ENCODE measurements at places on chromosomes 6 and 20.

DNA sequence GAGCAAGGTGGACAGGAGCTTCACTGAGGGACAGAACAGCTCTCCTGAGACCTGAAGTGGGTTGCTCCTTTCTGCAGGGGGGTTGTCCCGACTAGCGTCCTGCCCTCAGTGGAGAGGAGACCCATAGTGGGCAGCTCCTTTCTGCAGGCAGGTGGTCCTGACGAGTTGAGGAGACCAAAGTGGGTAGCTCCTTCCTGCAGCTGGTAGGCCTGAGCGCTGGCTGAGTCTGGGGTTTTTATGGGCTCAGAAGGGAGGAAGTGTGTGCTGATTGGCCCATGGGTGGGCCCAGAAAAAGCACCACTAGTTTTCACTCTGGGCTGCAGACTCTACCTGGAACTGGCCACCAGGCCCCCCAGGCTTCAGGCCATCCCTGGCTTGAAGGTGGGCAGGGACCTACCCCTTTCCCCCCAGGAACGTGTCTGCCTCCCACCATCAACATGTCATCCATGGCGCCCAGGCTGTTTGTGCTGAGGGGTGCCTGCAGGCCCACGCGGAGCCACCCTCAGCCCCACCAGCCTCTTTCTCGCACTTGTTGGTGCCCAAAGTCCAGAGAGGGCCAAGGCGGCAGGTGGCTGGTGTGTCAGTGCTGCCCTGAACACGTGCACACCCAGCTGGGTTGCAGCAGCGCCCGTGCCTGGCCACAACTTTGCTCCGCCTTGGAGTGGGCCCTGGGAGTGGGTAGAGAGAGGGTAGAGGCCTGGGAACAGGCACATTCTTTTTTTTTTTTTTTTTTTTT is 1.6 kb upstream of the DEK start:
- DNase-seq, result no peak

GRCh38 chr20:45355209-45356084 is 7.2 kb upstream of the SDC4 start:
- no peak for DNase-seq

- DNase-seq, result no peak
These were observed 50.2 kb downstream of the IYD start for GRCh38 chr6:150418827-150419594.

DNA sequence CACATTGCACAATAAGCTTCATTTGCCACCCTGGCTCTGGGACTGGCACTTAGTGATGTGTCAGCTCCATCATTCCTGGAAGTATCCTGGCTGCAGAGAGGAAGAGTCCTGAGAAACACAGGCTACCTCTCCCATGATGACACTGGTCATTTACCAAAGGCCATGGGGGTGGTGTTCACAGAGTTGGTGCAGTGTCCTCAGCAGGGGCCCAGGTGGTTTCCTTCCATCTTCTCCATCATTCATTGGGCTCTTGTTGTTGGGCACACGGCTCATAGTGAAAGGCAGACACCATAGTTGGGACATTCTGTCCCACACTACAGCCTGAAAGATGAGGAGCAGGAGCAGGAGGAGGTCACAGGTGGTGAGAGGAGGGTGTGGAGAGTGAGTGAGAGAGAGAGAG is 15.8 kb upstream of the CST1 start:
- no peak for DNase-seq

GRCh38 chr6:72933233-72933632 is 292.1 kb downstream of the KHDC1L start:
- no peak for DNase-seq

DNA sequence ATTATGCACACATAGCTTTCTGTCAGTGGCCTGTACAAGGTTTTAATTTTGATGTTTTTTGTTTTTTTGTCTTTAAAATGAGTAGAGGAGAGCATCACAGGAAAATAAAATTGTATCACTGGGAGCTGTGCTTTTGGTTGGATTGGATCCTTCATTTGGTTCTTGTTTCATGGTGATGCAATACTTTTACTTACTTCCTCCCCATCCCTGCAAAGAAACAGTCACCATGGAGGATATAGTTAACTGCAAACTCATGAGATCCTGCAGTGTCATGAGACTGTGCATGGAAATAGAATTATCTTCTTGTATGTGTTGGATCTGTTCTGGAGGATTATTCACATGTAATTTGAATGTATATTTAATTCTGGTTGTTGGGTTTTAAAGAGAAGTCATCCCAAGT is 122.3 kb downstream of the JARID2 start:
- no peak for DNase-seq

DNA sequence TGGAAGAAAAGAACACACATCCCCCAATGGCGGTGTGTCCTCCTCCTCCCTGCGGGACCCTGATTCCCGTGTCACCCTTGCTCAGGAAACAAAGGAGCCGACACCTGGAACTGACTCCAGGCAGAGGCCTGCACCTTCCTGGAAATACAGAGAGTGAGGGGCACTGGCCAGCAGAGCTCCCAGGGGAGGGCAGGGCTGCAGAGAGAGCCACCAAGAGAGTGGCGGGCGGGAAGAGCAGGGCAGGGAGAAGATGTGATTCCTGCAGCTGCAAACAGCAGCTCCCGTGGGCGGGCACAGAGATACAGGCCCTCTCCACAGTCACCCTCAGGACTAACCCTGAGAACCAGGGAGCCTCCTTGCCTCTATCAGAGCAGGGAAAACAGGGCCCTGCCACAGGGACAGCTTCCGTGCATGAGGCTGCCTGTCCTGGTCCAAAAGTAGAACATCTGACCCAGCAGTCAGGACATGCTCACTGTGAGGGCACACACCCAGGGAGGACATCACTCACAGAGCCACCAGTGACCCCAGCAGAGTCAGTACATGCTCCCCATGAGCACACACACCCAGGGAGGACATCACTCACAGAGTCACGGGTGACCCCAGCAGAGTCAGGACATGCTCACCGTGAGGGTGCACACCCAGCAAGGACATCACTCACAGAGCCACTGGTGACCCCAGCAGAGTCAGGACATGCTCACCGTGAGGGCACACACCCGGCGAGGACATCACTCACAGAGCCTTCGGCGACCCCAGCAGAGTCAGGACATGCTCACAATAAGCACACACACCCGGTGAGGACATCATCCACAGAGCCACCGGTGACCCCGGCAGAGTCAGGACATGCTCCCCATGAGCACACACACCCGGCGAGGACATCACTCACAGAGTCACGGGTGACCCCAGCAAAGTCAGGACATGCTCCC is 193.1 kb downstream of the DLL1 start:
- no peak for DNase-seq

DNA sequence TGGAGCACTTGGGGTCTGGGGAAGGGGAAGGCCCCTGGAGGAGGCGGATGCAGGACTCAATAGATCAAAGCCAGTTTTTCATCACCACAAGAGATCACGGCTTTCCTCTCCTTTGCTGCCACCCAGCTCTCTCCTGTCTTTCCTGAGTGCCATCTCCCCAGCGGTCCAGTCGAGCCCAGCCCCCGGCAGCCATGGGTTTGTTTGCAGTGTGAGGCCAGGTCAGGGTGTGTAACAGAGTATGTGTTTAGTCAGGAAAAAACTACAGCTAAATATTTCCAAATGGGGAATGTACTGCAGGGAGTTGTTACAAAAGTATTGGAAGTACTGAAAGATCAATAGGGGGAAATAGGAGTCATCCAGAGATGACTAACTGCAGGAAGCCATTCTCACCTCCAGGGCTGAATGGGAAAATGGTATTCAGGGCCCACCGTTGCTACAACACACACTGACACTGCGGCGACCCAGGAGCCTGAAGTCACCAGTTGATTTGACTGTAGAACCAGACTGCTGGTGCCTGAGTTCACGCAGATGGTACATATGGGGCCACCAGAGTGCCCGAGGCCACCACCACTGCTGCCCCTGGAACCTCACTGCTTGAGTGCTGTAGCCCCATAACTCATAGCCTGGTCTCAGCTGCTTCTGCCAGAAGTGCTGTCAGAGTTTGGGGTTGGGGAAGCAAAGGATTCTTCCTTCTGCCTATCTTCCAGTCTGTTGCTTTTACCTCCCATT is 23.6 kb upstream of the FANCE start:
- no peak for DNase-seq

GRCh38 chr6:38192011-38192410 is 372.5 kb downstream of the ZFAND3 start:
- DNase-seq, result no peak

DNA sequence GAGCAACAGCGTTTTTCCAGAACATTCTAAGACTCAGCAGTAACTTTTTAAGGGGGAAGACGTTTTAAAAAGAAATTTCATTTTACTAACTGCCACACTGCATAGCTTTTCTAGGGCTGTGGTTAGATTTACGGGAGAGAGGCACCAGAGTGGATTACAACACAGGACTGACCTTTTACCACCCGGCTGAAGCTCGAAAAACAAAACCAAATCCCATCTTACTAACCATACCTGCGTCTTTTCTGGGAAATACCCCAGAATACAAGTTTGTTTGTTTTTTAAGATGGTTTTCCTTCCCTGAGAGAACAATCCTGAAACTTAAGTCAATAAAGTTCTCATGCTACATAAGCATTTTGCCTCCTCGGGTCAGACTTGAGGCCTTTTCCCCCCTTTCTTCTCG is 209.3 kb upstream of the SOX4 start:
- DNase-seq, result no peak

GRCh38 chr6:100693249-100693927 is 187.7 kb downstream of the ASCC3 start:
- no peak for DNase-seq

- no peak for DNase-seq
These were observed 52.5 kb downstream of the ALDH5A1 start for GRCh38 chr6:24547243-24547642.

DNA sequence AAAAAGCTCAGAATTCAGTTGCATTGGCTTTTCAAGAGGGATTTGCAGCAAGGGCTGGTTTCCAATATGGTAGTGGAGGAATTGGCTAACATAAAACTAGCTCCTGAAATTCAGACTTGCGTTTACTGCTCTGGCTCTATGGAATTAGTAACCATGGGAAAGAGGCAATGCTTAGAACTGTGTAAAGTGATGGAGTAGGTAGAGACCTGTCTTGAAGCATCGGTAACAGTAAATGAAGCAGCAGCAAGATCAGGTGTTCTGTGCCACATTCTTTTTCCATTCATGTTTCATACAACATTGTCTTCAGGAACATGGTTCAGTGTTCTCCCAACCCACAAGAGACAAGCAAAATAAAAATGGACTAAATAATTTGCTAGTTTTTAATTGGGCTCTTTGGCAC is 6.5 kb downstream of the IRF4 start:
- DNase-seq, result no peak

DNA sequence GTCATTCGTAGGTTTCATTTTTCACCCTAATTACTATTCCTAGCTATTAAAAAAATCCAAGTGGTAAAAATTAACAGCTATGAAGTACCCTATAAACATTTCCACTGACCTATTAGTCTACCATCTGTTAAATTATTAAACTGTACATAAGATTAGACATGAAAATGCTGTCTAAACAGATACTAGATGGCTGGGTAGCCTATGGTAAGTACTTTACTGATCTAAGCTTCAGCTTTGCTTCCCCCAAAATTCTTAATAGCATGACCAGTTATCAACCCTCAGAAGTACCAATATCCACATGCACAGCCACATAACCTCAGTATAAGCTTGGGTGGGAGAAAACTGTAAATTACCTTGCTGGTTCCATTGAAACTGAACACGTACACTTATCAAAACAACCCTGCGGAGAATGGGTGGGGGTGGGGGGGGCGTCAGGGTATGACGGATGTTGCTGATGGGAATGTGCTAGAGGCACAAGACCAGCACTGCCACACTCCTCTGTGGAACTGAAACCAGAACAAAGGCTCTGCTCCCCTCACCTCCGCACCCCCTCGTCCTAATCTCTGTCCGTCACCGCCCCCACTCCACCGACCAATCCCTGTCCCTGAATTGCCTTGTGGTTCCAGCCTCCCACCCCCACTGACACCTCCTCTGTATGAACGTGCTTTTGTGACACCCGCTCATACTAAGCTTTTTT is 45.3 kb downstream of the B4GALT5 start:
- DNase-seq, result no peak

- DNase-seq, result peak; percentile 29
These were observed 438.4 kb upstream of the SPTLC3 start for GRCh38 chr20:12570371-12570770.

- no peak for DNase-seq
These were observed 141.3 kb downstream of the TAF4 start for GRCh38 chr20:61924211-61924857.

- DNase-seq, result no peak
These were observed 96.2 kb downstream of the RPP40 start for GRCh38 chr6:4907602-4908001.

- DNase-seq, result no peak
These were observed 73.3 kb downstream of the ADGRG6 start for GRCh38 chr6:142374965-142375733.

- no peak for DNase-seq
These were observed 51.1 kb downstream of the MYLIP start for GRCh38 chr6:16179970-16180431.

- DNase-seq, result no peak
These were observed 15.4 kb upstream of the PREX1 start for GRCh38 chr20:48843057-48843806.

GRCh38 chr6:74222768-74223333 is 526.8 kb downstream of the CD109 start:
- DNase-seq, result no peak

GRCh38 chr6:109059571-109060021 is 35.0 kb downstream of the SESN1 start:
- no peak for DNase-seq

DNA sequence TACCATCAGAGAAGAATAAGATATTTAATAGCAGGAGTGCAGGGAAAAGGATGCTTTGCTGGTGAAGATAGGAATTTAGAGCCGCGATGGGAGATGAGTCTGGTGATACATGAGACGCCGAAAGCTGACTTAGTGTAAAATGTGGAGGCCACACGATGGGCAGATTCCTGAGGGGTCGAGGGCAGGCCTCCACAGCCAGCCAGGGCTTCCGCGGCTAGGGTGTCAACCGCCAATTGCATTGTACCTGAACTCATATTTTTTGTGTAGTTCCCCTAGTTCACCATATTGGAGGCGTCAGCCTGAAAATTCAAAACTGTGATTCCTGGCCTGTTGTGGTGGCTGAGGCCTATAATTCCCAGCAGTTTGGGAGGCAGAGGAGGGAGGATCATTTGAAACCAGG is 8.5 kb downstream of the ETV7 start:
- no peak for DNase-seq

DNA sequence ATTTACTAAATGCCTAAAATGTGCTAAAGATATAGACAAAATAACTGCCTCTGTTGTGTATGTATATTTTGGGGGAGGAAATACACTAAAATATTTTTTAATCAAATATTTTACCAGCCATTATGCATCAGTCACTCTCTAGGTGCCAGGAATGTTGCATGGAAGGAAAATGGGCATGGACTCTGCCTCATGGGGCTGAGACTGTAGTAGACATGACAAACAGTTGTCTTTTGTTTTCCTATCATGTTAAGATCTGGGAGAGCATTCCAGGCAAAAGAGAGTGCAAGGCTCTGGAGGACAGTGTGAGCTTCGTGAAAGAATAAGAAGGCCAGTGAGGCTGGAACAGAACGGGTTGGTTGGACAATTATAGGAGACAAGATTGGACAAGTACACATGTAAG is 26.5 kb downstream of the HLA-DOB start:
- no peak for DNase-seq

DNA sequence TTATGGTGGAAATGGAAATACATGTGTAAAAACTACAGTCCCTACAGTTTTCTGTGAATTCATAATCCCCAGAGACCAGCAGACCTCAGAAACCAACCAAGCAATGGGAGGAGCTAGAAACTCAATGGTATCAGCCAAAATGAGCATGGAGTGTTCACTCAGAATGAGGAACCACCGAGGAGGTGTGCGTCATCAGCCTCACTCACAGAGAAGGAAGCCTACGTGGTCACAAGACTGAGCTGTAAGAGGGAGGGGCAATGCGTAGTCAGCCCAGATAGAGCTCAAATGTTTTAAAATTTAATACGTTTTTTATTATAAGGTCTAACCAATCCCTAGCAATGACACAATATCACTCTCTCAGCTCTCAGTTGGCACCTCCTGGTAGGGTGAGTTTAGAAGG is 17.4 kb downstream of the MYLK4 start:
- no peak for DNase-seq

Data from NCI-H345 (cell line).